ENCODE measurements at places on chromosomes 7 and 10. TPM values are rescaled to one million over a fixed set of nuclear protein-coding genes. Genes with fewer than 3 reads are reported as not detected.
A peak's percentile ranks its signal among the peaks of the same experiment; 100 is the strongest.

- peaks cover 5% of the 10 kb centered on the region for H3K36me3 ChIP-seq
- no peak overlapping the region for H3K4me3 ChIP-seq
- no peak for DNase-seq
- H3K27me3 ChIP-seq = no peaks in the 10 kb centered on the region
- peaks cover 12% of the 10 kb centered on the region for H3K4me1 ChIP-seq
Measured at GRCh38 chr7:135562720-135563119, 5.0 kb downstream of the NUP205 start.

- DNase-seq = no peak
- no peaks in the 10 kb centered on the region for H3K27me3 ChIP-seq
- no peak overlapping the region for H3K4me3 ChIP-seq
- H3K4me1 ChIP-seq = peaks cover 16% of the 10 kb centered on the region
- peak overlapping the region; percentile 94 for H3K27ac ChIP-seq
Measured at GRCh38 chr7:7696458-7697119, 21.8 kb downstream of the RPA3 start.

SH2B2 gene
- 11.5 TPM for total RNA-seq

DNA sequence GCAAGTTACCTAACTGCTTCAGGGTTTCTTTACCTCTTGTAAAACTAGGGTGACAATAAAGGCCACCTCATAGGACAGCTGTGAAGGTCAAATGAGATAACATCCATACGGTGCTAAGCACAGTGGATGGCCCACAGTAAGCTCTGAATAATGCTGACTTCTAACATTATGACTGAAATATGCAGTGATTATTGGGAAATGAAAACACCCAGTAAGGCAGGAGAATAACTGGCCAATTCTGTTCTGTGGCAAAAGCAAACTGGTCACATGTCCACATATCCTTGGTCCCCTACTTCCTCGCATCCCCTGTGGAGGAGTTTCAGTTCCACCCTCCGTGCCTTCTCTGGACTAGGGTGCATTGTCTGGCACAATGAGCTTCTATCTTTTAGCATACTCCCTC lies 1.4 kb downstream of the CUBN start:
- no peak for DNase-seq
- H3K4me3 ChIP-seq = no peak overlapping the region
- H3K27ac ChIP-seq = no peak overlapping the region
- H3K27me3 ChIP-seq = no peaks in the 10 kb centered on the region

MMRN2 gene
- 1.6 TPM for total RNA-seq

- H3K4me1 ChIP-seq = no peaks in the 10 kb centered on the region
- no peak overlapping the region for H3K27ac ChIP-seq
- no peak for DNase-seq
- no peak overlapping the region for H3K4me3 ChIP-seq
- no peaks in the 10 kb centered on the region for H3K36me3 ChIP-seq
Measured at GRCh38 chr7:158107806-158108205, 479.8 kb downstream of the PTPRN2 start.

DNA sequence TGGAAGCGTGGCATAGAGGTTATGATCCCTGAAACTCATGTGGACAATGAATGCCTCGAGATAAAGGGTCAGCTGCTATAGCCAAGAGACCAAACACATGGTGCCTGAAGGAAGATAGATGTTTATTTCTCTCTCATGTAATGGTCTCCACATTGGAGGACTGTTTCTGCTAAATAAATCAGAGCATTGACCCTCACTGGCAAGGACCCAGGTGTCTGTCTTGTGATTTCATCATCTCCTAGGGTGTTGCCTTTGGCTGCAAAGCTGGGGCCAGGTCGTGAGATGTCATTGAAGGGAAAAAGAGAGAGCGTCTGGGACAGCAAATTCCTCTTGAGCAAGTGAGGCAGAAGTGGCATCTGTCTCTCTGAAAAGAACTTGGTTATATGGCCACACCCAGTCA lies 64.6 kb downstream of the JCAD start:
- no peak overlapping the region for H3K27ac ChIP-seq
- H3K4me1 ChIP-seq = peaks cover 8% of the 10 kb centered on the region
- H3K36me3 ChIP-seq = no peaks in the 10 kb centered on the region
- no peak overlapping the region for H3K4me3 ChIP-seq

GRCh38 chr7:35905555-35905954 lies 104.7 kb downstream of the SEPTIN7 start:
- H3K27ac ChIP-seq = no peak overlapping the region
- no peaks in the 10 kb centered on the region for H3K4me1 ChIP-seq
- DNase-seq = no peak
- H3K36me3 ChIP-seq = peaks cover 6% of the 10 kb centered on the region
- H3K4me3 ChIP-seq = no peak overlapping the region

- H3K4me1 ChIP-seq = peaks cover 2% of the 10 kb centered on the region
- H3K4me3 ChIP-seq = no peak overlapping the region
- H3K36me3 ChIP-seq = peaks cover 2% of the 10 kb centered on the region
- no peak for DNase-seq
- peaks cover 3% of the 10 kb centered on the region for H3K27me3 ChIP-seq
- H3K27ac ChIP-seq = no peak overlapping the region
Measured at GRCh38 chr10:6013413-6014192, 36.3 kb upstream of the IL15RA start.

CYP2C19 gene
- 0.42 TPM for total RNA-seq

- no peak for DNase-seq
- peaks cover 6% of the 10 kb centered on the region for H3K27me3 ChIP-seq
- H3K36me3 ChIP-seq = no peaks in the 10 kb centered on the region
- peaks cover 15% of the 10 kb centered on the region for H3K4me1 ChIP-seq
Measured at GRCh38 chr10:6398399-6398798, 181.7 kb downstream of the PRKCQ start.

GRCh38 chr7:157460721-157461120 lies 123.9 kb downstream of the DNAJB6 start:
- no peak overlapping the region for H3K27ac ChIP-seq
- peaks cover 15% of the 10 kb centered on the region for H3K4me1 ChIP-seq
- no peak overlapping the region for H3K4me3 ChIP-seq
- H3K36me3 ChIP-seq = no peaks in the 10 kb centered on the region

All from progenitor cell of endocrine pancreas (in vitro differentiated cells).